NCI-H1048 (cell line): ENCODE measurements at places on chromosomes 7 and 10.

DNA sequence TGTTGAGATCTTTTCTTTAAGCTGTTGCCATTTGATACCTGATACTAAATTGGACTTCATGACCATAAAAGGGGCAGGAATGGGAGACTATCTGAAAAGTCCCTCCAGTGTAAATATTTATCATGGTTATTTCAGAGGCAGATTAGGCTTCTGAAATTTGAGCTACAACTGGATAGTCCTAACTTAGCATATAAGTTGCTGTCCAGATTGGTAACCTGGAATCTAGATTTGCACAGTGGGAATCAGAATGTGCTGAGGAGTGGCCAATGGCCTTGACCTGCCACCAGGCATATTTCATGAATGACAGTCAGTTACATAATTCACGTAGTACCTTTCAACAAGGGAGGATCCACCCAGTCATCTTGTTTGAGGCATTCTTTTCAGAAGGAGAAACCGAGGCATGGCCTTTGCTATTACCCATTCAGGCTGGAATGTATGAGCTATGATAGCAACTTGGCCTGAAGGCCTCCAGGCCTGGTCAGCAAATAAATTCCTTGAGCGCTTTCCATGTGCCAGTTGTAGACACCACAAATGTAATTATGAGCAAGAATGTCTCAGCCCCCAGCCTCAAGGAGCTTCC, 80.0 kb downstream of the EEPD1 start:
- no peak for DNase-seq

GRCh38 chr10:100364735-100365391, 17.8 kb downstream of the SCD start:
- no peak for DNase-seq

DNA sequence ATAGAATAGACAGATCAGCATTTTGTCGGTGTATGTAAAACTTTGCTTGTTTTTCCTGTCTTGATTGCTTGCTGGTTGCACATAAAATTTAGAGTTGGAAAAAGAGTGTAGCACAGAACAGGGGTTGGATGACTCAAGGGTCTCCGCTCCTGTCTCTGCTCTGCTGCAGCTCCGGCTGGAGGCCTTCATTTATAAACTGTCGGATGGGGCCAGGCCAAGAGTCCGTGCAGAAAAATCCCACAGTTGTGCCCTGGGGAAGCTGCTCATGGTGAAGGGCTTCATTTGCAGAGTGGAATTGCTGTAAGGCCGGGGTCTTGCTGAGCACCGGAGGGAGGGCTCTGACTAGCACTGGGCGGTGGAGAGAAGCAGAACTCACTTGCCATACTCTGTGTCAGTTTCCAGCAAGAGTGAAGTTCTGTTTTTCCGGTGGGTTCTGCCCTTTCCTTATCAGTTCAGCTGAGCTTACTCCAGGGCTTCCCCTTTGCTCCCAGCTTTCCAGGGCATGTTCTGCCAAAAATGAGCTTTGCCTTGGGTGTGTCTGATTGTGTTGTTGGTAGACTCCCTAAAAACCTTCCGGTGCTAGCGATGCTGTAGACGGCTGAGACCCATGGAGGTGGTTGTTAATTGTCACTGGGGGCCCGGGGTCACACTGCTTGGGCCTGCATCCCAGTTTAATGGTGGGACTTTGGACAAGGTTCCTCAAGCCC, 67.2 kb downstream of the CAMK1D start:
- DNase-seq: no peak

- no peak for DNase-seq
Observed at GRCh38 chr7:23520582-23520981, 11.2 kb downstream of the TRA2A start.

DNA sequence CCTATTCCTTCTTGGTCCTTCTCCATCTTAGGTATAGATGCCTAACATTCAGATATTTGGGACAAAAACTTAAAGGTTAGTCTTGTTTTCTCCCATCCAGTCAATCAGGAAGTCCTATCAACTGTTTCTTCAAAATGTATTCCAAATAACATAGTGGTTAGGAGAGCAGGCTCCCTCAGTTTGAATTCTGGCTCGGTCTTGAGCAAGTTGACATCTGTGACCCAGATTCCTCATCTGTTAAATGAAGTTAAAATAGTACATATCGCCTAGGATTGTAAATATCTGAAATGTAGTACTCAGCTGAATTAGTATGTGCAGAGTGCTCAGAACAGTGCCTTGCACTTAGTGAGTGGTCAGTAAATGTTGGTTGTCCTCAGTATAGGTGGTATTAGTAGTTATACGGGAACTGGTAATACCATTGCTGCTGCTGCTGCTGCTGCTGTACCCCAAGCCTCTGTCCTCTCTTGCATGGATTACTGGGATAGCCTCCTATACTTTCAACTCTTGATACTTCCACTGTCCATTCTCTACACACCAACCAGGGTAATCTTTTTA, 58.6 kb downstream of the RALA start:
- DNase-seq: no peak

DNA sequence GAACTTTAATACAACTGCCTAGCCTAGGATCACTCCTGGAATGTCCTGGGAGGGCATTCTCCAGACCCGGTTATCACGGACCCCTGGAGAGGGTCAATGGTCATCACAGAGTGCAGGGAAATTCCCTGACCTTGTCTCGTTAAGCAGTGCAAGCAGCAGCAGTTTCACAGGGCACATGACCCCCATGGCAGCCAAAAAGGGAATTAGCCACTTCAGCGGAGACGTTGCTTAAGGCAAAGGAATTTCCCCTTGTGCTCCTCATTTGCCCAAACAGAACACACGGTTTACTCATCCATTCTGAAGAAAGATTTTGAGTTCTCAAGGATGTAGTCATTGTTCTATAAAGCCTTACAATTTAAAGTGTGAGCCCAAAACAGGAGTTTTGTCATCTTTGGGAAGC, 260.3 kb downstream of the SNX13 start:
- no peak for DNase-seq

GRCh38 chr10:108566316-108567107, 1356.8 kb downstream of the XPNPEP1 start:
- no peak for DNase-seq

DNA sequence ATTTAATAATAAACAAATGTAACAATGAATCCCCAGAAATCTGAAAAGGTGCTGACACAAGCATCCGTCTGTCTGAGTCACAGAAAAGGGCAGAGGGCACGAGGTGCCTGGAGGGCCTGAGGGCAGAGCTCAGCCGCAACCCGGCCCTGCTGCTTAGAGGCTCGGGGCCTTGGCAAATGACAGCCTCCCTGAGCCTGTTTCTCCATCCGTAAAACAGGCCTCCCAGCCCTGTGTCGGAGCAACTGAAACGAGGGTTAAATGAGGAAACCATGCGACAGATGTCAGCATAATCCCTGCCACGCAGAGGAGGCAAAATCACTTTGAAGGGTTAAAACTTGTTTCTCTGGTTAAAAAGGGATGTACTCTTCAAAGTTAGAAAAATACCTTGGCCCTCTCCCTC, 24.9 kb downstream of the NUDT1 start:
- DNase-seq: no peak

GRCh38 chr7:45421806-45422205, 152.4 kb upstream of the ADCY1 start:
- no peak for DNase-seq

DNA sequence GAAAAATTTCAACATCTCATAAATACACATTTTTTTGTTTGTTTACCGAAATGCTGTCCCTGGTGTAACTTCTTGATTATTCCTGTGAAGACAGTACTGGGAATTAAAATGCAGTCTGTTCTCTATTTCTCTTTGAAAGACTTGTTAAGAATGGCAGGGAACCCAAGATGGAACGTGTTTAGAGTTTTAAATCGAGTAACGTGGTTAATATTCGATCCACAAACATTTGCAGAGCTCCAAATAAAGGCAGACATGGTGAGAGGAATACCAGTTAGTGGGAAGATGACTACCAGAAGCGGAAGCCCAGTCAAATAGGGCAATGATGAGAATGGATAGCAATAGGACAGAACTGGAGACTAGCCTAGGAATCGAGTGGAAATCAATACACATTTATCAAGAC, 6.7 kb downstream of the PON3 start:
- DNase-seq: no peak

GRCh38 chr7:47621979-47622561, 40.2 kb upstream of the TNS3 start:
- DNase-seq: no peak

GRCh38 chr7:19575909-19576557, 132.8 kb downstream of the POLR1F start:
- DNase-seq: no peak

DNA sequence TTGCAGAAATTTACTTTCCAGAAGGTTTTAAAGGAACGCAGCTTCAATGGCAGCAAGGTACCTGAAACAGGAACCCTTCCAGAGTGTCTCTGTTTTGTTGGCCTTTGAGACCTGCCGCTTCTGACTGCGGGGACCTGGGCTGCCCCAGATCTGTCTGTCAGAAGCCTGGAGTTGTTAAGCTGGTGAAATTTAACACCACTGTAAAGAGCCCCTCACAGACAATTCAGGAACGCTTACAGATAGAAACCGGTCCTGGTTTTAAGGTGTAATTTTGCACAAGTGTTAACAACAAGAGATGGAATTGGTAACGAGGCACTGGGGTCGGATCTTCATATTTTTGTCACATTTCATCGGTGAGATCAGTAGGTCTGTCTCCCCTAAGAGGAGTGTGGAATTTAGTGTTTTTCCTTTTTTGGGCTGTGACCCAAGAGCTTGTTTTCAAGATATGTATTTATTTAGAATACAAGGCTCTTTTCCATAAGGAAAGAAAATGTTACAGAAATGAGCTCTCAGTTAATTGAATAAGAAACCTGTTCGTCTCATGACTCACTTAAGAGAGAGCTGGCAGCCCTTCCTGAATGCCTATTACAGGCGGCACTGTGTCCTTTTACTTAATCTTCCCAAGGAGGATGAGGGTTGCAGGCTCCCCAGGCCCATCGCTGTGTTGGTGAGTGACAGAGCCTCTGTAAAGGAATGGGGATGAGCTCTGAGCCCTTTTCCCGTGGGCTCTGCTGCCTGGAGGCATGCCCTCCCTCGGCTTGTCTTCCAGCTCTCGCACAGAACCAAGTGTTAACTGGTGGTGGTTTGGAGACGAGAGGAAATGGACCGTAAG, 168.7 kb downstream of the CUX1 start:
- no peak for DNase-seq

DNA sequence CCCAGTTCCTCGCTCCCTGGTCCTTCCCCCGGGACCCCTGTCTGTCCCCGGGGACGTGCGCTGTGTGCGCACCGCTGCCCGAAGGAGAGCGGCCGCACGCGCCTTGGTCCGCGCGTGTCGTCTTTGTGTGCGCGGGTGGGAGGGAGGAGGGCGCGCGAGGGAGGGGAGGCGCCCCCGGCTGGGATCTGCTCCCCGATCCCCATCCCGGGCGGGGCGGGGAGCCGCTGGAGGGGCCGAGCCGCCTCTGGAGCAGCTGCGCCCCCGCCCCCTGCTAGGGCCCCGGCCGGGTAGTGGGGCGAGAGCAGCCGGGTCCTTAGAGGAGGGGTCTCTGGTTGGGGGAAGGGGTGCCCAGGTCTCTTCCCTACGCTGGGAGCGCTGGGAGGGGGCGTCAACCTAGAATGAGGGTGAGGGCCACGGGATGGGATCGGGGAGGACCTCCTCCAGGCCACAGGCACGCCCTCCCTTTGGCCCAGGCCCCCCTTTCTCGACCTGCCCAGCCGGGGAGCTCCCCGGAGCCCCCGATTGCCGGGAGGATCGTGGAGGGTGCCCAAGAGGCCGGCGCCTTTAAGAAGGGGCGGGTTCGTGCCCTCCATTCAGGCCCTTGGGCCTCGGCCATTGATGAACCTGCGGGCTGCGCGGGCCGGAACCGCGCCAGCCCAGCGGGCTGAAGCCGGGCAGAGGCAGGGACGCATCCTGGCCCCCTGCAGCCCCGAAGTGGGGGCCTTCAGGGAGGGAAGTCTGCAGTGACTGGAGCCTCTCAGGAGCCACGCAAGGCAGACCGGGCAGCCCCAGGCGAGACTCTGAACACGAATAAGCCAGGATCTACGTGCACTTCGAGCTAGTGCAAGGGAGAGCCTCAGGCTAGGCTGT, 678 bp downstream of the SH2B2 start:
- no peak for DNase-seq

- DNase-seq: no peak
Observed at GRCh38 chr10:29857843-29858701, 201.3 kb downstream of the JCAD start.

GRCh38 chr7:7768977-7769709, 50.7 kb upstream of the RPA3 start:
- no peak for DNase-seq

DNA sequence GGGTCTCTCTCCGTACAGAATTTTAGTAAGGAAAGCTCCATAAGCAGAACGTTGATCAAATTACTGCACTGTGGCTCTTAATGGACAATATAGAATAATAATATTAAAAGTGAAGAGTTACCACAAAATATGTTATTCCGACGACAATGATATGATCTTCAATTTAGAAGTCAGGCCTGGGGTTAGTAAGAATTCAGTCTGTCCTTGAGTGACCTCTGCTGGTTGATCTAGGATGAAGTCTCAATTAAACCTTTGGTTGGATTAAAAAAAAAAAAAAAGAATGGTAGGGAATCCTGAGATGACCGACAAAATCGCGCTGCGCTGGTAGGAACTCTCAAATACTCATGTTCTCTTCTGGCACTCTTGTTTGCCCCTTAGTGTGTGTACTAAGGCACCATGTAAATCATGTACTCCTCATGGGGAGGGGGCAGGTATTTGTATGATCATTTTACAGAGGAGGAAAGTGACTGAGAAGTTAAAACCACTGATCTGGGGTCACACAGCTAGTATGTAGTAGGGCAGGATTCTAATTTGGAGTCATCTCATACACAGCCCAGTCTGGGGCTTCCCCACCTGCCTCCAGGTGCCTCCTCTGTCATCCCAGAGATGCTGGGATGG, 161.3 kb upstream of the NPVF start:
- DNase-seq: no peak

- DNase-seq: no peak
Observed at GRCh38 chr10:27020243-27020642, 80.1 kb downstream of the ANKRD26 start.

- no peak for DNase-seq
Observed at GRCh38 chr10:102463983-102464382, 12.6 kb upstream of the C10orf95 start.

- DNase-seq: no peak
Observed at GRCh38 chr10:13743101-13743693, 156.4 kb downstream of the PRPF18 start.

GRCh38 chr10:57260175-57260574, 899.1 kb upstream of the ZWINT start:
- no peak for DNase-seq

- no peak for DNase-seq
Observed at GRCh38 chr7:473211-473734, 46.4 kb downstream of the PDGFA start.

- DNase-seq: no peak
Observed at GRCh38 chr10:8054494-8055407, at the start of gene GATA3. Gene GATA3 (plus strand): TSS chr10:8054688. CDS start chr10:8055656, 968 bp downstream.

- no peak for DNase-seq
Observed at GRCh38 chr7:102241431-102241830, 45.2 kb upstream of the SH2B2 start.

GRCh38 chr10:127345231-127345965, 149.0 kb upstream of the INSYN2A start:
- DNase-seq: no peak
